Cortex of kidney (tissue), 1 donor: ENCODE measurements at places on chromosomes 3 and 15.

- no peak for DNase-seq
These were observed 129.1 kb downstream of the RAP2B start for GRCh38 chr3:153291059-153291685.

DNA sequence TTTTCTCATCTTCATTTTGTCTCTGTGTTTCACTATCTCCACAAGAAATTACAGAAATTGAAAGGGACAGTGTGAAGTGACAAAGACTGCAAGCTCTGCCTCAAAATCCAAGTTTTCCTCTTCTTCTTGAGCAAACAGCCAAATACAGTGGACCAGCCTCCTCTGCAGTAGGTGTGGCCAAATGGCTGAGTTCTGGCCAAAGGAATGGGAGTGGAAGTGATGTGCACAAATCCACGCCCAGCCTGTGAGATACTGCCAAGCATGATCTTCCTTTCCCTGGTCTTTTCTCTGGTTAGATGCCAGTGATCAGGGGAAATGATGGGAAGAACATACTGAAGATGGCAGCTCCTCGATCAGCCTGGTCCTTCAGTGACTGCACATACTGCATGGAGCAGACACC lies 111.0 kb upstream of the CPNE4 start:
- no peak for DNase-seq

GRCh38 chr15:42077689-42078088 lies 16.7 kb downstream of the PLA2G4D start:
- DNase-seq = no peak

DNA sequence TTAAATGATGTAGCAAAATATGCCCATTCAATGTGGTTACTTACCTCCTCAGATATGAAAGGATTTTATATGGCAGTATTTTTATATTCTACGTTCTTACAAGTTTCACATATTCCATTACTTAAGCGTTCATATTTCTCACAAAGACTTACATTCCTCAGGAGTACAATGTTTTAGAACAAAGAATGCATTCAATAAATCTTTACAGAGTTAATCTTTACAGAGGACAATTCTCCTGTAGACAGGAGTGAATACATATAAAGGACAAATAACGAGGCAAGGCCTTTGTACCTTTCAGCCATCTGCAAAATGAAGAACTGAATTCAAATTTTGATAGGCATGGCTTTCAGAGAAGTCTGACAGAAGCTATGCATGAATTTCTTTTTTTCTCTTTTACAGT lies 1.9 kb downstream of the ZNF80 start:
- DNase-seq = no peak

GRCh38 chr3:12273045-12273695 lies 15.7 kb upstream of the PPARG start:
- DNase-seq = no peak

GRCh38 chr3:142433110-142433509 lies 14.7 kb downstream of the XRN1 start:
- DNase-seq = no peak

- DNase-seq = no peak
These were observed 644 bp downstream of the ZNF609 start for GRCh38 chr15:64460724-64461720.

- no peak for DNase-seq
These were observed 117.2 kb downstream of the FNDC3B start for GRCh38 chr3:172156586-172156955.

DNA sequence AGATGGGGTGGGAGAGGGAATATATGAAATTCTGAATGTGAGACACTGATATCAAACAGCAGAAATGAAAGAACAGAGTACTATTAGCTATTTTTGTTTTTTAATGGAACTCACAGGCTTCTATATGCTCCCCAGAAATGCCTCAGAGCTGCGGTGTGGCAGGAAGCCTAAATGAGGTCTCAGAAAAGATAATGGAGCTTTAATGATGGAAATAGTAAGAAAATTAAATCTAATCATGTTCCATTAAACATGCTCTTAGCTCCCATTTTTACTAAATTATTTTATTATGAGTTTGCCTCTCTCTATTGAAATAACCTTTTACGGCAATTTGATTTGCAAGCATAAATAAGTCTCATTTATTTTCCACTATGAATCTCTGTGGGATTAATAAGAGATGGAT lies 378.9 kb downstream of the ULK4 start:
- DNase-seq = no peak

GRCh38 chr3:143830063-143830462 lies 18.2 kb downstream of the SLC9A9 start:
- DNase-seq = no peak

DNA sequence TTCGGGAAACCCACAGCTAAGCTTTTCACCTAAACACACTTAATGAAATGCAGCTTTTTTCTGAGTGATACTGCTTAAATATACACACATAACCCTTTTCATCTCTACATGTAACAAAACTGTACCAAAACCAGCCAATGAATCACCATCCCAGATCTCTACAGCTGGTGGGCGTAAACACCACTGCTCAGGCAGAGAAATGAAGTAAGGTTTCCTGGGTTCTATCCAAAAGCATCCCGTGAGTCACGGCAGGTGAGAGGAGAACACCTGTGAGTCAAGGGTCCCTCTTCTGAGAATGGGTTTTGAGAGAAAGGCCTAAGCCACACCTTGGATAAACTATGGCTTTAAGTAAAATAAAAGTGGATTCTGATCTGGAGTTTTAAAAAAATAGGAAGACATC lies 2.6 kb downstream of the CLDN1 start:
- no peak for DNase-seq

DNA sequence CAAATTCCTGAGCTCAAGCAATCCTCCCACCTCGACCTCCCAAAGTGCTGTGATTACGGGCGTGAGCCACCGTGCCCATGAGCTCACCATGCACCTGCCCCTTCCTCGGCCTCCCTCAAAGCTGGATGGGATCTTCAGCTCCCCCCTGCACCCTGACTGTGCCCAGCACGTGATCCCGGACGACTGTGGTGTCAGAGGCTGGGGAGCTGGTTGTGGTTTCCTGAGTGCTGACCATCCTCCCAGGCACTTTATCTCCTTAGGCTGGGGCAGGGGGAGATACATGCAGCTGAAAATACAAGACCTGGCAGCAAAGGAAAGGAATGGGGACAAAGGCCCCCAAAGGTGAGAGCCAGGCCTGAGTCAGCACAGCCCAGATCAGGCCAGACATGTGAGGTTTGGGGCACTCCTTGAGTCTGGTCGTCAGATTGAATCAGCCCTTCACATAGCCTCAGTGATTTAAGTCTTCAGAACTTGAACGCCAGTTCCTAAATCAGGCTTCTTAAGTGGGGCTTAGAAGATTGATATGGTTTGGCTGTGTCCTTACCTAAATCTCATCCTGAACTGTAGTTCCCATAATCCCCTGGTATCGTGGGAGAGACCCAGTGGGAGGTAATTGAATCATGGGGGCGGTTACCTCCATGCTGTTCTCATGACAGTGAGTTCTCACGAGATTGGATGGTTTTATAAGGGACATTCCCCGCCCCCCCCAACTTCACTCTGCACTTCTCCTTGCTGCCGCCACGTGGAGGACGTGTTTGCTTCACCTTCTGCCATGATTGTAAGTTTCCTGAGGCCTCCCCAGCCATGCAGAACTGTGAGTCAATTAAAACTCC lies 35.8 kb downstream of the PRKCD start:
- no peak for DNase-seq

DNA sequence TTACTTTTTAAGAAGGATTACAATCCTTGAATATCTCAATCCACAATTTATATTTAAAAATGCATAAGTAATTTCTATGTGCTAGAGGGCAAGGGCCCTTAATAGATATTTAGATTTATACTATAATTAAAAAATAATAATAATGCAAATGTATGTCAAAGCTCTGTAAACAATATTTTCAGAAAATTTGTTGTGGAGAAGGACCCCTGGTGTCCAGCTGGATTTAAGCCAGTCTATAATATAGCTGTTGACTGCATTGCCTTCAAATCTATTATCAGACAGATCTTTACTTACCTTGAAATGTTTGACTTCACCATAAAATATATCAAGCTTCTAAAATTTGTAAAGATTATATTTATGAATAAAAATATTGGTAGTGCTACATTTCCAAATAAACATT lies 65.6 kb downstream of the ZBTB20 start:
- no peak for DNase-seq

DNA sequence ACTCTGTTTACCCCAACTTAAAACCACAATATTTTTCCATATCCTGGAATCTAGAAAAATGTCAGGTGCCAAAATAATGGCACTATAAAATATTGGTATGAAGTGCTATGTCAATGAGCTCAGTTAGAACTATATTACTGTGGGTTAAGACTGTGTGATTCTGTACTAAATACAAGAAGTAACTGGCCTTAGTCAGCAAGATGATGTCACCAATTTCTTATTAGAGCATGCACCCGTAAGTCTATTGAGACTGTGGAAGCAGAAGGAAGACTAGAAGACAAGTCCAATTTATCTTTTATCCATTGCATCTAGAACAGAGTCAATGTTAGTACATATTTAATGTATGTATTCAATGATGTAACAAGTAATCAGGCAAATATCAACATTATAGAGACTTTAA lies 25.0 kb downstream of the LRRC58 start:
- DNase-seq = no peak

- no peak for DNase-seq
These were observed 91.6 kb downstream of the NR2F2 start for GRCh38 chr15:96422125-96422524.

DNA sequence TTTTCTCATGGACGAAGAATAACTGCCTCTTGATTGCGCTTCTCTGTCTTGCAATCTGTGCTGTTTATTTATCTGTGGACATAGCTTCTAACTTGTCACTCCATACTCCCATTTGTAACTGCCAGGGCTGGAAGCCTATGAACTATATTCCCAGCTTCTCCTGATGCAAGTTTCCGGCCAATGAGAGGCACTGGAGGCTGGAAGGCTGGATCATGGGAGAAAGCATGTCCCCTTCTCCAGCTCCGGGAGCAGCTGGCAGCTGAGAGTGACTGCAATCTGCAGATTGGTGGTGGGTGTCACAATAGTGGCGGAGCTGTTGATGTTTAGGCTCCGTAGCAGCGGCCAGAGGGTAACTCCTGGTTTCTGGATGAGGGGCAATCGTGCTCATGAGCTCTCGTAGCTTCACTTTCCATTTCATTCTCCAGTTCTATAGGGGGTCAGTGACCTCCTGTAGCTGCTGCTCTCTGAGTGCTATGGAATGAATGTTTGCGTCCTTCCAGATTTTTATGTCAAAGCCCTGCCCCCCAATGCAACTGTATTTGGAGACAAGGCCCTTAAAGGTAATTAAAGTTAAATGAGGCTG lies 35.7 kb upstream of the PCSK6 start:
- no peak for DNase-seq

- DNase-seq = no peak
These were observed 26.2 kb downstream of the ARPP21 start for GRCh38 chr3:35665390-35666055.

DNA sequence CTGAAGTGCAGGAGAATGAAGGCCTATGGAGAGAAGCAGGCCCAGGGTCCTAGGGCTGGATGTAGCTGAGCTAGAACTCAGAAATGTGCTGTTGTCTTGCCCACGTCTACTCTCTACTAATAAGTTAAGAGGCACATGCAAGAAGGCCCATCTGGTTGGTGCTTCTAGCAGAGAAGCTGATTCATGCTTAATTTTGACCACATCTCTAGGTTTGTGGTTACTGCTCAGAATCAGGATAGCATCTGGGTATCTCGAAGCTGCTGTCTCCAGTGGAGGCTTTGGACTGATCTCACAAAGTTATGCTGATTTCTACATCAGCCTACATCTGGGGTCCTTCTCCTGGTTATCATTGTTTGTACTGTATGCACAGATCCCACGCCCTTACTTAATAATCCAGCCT lies 87.3 kb downstream of the CACNA1D start:
- no peak for DNase-seq

- no peak for DNase-seq
These were observed 682 bp downstream of the ITPKA start for GRCh38 chr15:41494190-41494921.

DNA sequence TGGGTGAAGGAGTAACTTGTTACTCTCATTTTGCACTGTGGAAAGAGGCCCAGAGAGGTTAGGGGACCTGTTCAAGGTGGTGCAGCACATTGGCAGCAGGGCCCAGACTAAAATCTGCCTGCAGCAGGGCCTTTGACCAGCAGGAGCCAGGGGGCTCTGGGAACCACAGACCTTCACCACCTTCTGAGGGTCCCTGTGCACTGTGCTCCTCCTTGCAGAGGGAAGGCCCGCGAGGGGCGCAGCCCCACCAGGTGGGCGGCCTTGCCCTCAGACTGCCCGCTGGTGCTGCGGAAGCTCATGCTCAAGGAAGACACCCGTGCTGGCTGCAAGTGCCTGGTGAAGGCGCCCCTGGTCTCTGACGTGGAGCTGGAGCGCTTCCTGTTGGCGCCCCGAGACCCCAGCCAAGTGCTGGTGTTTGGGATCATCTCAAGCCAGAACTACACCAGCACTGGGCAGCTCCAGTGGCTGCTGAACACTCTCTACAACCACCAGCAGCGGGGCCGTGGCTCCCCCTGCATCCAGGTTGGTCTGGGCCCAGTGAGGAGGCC lies 61.5 kb upstream of the FGD5 start:
- DNase-seq = no peak

- DNase-seq = no peak
These were observed 35.1 kb upstream of the CCDC80 start for GRCh38 chr3:112675943-112676535.

DNA sequence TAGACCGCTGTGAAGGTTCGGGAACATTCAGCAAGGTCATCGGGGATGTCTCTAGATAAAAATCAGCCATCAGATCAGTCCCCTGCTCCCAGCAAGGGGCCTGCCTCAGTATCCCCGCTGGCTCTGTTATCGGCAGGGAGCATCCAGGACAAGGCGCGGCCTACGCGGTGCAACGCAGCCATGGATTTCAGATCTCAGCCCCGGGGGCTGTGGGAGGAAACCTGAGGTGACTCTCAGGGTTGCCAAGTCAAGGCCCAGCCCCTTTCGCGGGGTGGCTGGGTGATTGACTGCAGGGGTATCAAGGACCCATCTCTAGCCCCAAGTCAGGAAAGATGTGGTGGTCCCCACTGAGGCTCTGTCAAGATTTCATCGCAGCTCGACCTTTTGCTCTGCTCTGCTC lies 23.1 kb upstream of the CD47 start:
- no peak for DNase-seq

DNA sequence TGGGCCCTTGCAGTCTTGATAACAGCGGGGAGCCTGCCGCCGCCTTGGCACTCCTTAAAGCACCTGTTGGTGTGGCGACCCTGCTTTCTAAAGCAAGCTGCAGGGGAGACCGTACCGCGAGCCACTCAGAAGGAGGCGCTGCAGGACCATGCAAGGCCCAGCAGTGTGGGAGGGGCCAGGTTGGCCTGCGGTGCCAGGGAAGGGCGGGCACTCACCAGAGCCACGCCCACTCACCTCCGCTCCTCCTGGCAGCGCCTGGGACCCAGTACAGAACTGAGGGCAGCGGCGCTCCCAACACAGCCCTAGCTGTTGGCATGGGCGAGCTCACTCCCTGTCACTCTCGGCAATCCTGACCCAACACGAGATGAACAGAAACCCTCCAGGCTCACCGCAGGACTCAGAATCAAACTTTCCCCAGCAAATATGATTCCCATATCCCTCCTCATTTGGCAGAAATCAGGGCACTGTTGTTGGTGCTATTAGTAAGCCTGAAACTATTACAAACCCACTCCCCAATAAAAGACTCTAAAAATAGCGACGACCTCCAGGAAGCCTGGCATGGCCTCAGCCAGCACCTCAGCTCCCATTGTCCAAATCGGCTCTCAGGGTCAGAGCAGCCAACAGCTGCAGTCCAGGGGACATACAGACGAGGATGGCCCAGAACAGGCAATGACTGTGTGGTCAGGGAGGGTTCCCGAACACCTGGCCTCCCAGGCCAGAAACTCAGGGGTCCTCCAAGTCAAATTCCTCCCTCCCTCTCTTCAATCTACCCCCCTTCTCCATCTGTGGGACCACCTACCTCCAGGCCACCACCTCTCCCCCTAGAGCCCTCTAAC lies 77.2 kb downstream of the TBC1D2B start:
- DNase-seq = no peak

- no peak for DNase-seq
These were observed 567.1 kb upstream of the NR2F2 start for GRCh38 chr15:95763426-95763825.
